NCI-H446 treated with DMSO at 0.1 percent for 48 hours (cell line): ENCODE measurements at places on chromosomes 4 and X.
A peak's percentile ranks its signal among the peaks of the same experiment; 100 is the strongest.

DNA sequence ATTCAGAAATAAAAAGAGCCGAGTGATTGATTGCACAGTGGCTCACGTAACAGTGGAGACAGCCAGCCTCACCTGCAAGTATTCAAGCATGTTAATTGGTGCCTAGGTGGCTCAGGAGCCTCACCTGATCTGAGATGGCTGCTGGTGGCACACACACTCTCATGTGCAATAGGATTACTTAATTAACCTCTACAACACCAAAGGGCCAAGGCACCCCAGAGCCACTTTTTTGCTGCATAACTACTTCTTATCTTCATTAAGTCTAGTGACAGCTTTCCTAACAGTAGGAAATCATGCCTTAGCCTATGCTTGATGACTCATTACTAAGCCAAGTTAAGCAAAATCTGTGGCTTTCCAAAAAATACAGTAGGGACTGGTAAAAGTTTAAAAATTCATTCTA is 117.3 kb upstream of the NOCT start:
- no peak for DNase-seq

- no peak for DNase-seq
Observed at GRCh38 chr4:90142081-90142480, 14.9 kb downstream of the CCSER1 start.

- peak; percentile 14 for DNase-seq
Observed at GRCh38 chr4:24105327-24106038, 215.6 kb upstream of the PPARGC1A start.

GRCh38 chr4:158182736-158183135 is 9.9 kb upstream of the GASK1B start:
- DNase-seq = no peak

- DNase-seq = no peak
Observed at GRCh38 chr4:123299212-123299691, 97.3 kb upstream of the SPRY1 start.

GRCh38 chrX:9352694-9353411 is 112.0 kb upstream of the TBL1X start:
- DNase-seq = no peak

DNA sequence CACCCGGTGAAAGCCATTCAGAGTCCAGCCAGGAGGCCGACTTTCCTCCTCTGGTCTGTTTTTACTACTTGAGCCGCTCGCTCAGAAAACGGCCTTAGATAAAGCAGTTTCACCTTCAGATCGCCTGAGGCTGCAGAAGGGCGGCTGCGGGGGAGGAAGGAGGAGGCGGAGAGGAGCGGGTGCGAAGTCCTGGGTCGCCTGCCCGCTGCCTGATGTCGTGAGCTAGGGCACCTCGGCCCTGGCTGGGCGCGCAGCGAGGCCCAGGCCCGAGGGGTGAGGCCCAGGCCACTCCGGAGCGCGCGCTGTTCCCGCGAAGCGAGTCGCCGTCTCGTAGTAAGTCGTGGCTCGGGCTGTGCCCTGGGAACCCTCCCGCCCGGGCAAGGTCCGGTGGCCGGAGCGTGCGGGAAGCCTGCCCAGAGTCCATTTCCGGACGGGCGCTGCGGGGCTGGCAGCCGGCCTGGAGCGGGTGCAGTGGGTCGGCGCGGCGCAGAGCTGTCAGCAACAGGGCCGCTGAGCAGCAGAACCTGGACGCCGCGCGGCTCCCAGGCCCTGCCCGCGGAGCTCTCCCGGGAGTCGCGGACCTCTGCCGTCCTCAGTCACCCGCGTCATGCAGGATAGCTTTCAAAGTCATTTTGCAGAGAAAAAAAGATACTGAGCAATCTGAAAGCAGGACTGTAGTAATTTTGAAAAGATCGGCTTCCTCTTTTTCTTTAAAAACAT is 18.6 kb downstream of the TRIM2 start:
- no peak for DNase-seq

DNA sequence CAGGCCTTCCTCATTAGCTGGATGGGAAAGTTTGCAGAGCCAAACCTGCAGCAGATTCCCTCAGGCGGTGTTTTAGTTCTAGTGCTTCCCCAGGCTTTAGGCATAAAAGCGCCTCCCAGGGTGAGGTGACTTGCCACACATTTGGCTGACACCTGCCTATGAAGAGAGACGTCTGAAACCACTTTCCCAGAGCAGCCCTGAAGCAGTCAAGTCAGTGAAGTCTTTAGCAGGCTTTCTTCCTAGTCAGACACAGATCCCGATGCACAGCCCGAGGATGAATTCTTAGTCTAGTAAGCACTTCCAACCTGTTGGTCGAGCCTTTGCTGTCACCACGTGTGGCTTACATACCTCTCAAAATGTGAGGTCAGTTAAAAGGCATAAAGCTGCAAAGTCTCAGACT is 484.1 kb downstream of the SMARCA1 start:
- no peak for DNase-seq

- no peak for DNase-seq
Observed at GRCh38 chr4:82721819-82722423, 76.7 kb downstream of the SCD5 start.

GRCh38 chrX:31099536-31100090 is 27.8 kb upstream of the FTHL17 start:
- DNase-seq = no peak

DNA sequence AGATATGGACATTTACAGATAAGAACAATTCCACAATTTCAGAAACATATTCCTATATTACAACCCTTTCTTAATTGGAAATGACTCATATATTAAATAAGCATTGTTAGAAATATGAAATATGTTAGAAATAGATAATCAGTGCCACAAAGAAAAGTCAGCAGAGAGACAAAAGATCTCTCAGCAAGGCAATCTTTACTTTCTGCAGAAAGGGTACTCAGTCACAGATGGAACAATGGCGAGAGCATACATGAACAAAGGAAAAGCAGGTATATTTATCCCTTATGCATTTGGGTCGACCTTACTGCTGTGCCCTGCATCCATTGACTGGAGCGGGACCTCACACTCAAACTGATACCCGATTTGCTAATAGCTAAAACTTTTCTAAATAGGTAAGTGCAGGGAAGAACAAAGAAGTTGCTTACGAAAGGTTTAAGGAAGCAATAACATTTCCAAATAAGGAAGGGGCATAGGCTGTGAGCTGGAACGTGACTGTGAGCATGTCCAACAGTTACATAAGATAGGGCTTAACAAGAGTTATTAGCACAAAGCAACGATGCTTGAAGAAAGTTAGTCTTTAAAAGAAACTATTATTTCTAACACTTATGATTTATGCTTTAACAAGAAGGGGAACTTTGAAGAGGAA is 40.8 kb downstream of the MGARP start:
- no peak for DNase-seq

DNA sequence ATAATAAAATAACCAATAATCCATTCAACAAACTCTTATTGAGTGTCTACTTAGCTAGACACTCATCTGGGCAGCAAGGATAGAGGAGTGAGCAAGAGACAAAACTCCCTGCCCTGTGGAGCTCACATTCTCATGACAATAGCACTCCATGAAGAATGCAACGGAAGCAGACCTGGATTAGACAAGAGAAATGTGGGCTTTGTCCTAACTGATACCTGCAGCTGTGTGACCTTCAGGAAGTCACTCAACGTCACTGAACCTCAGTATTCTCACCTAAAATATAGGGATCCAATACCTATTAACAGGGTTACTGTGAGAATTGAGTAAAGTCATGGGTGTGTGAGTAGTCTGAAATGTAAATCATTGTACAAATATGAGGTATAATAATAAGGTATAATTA is 61.2 kb downstream of the NDNF start:
- DNase-seq = no peak
